A549 treated with ZK216348 at 1 μM for 4 hours (cell line): ENCODE measurements at places on chromosomes 11 and 22. TPM values are rescaled to one million over a fixed set of nuclear protein-coding genes. Genes with fewer than 3 reads are reported as not detected.

Gene OR2AG1
- not detected in 5 replicates for total RNA-seq

Gene TBX10
- not detected in 5 replicates for total RNA-seq

Gene DUSP8
- 0.88 to 1.6 TPM (median 1.0 TPM) in 5 replicates for total RNA-seq

Gene KCNJ1
- not detected in 5 replicates for total RNA-seq

Gene TENM4
- total RNA-seq, result 0.14 to 0.20 TPM in 2 of 5 replicates, not detected in the others

Gene TIMP3
- 1.3 to 3.0 TPM (median 1.6 TPM) in 5 replicates for total RNA-seq

Gene OR4C5
- total RNA-seq, result not detected in 5 replicates

Gene MFRP
- total RNA-seq, result not detected in 5 replicates

Gene MMP13
- 0.09 to 0.15 TPM in 2 of 5 replicates, not detected in the others for total RNA-seq

Gene HOATZ
- not detected in 5 replicates for total RNA-seq

Gene OR4A16
- not detected in 5 replicates for total RNA-seq

Gene OR4D5
- not detected in 5 replicates for total RNA-seq

Gene ADAMTS15
- 4.8 to 10.2 TPM (median 8.7 TPM) in 5 replicates for total RNA-seq

Gene NRGN
- total RNA-seq, result 7.3 to 12.6 TPM (median 11.1 TPM) in 5 replicates

Gene PLAAT3
- total RNA-seq, result 48.5 to 62.0 TPM (median 58.9 TPM) in 5 replicates

Gene KRTAP5-8
- not detected in 5 replicates for total RNA-seq

Gene UPK3A
- not detected in 5 replicates for total RNA-seq

Gene TTC36
- total RNA-seq, result not detected in 5 replicates

Gene MYOD1
- total RNA-seq, result not detected in 5 replicates

Gene GGTLC3
- not detected in 5 replicates for total RNA-seq

Gene MS4A10
- total RNA-seq, result not detected in 5 replicates

Gene IRAG1
- 0.06 TPM in 1 of 5 replicates, not detected in the others for total RNA-seq

Gene MYBPC3
- total RNA-seq, result 0.06 to 0.09 TPM (median 0.07 TPM) in 5 replicates

Gene SOX10
- total RNA-seq, result not detected in 5 replicates

Gene DEUP1
- not detected in 5 replicates for total RNA-seq

Gene KIF18A
- 10.8 to 20.0 TPM (median 15.3 TPM) in 5 replicates for total RNA-seq

Gene PRODH
- total RNA-seq, result 0.38 to 1.6 TPM (median 1.4 TPM) in 5 replicates

Gene SLC22A25
- not detected in 5 replicates for total RNA-seq

Gene BAIAP2L2
- total RNA-seq, result 4.8 to 7.5 TPM (median 5.9 TPM) in 5 replicates

Gene PRMT3
- 21.3 to 39.2 TPM (median 30.6 TPM) in 5 replicates for total RNA-seq

Gene E2F8
- 5.9 to 7.3 TPM (median 6.1 TPM) in 5 replicates for total RNA-seq

Gene TMEM151A
- total RNA-seq, result 1.2 to 4.3 TPM (median 3.5 TPM) in 5 replicates

Gene MS4A7
- total RNA-seq, result not detected in 5 replicates

Gene PHLDB1
- 7.0 to 10.2 TPM (median 8.8 TPM) in 5 replicates for total RNA-seq

Gene SEPTIN5
- total RNA-seq, result 6.9 to 10.4 TPM (median 8.8 TPM) in 5 replicates

Gene TSSK2
- total RNA-seq, result not detected in 5 replicates

Gene KIRREL3
- 8.7 to 11.6 TPM (median 9.9 TPM) in 5 replicates for total RNA-seq

Gene APOC3
- not detected in 5 replicates for total RNA-seq

Gene CLCF1
- 31.1 to 50.6 TPM (median 43.0 TPM) in 5 replicates for total RNA-seq

Gene CLDN5
- total RNA-seq, result not detected in 5 replicates

Gene CHST1
- 1.3 to 1.9 TPM (median 1.6 TPM) in 5 replicates for total RNA-seq

Gene SERHL2
- 0.14 to 0.27 TPM (median 0.26 TPM) in 3 of 5 replicates, not detected in the others for total RNA-seq

Gene ENTHD1
- not detected in 5 replicates for total RNA-seq

Gene KLHDC7B
- 0.02 to 0.05 TPM in 2 of 5 replicates, not detected in the others for total RNA-seq

Gene PRG3
- not detected in 5 replicates for total RNA-seq

Gene TMEM126A
- 44.5 to 74.1 TPM (median 56.3 TPM) in 5 replicates for total RNA-seq
